ENCODE measurements at places on chromosomes 3 and 15. TPM values are rescaled to one million over a fixed set of nuclear protein-coding genes. Genes with fewer than 3 reads are reported as not detected.

The GOLGA6L7 gene
- 2.7 TPM for total RNA-seq

- no peak overlapping the region for H3K27ac ChIP-seq
- H3K27me3 ChIP-seq = no peaks in the 10 kb centered on the region
- no peak for DNase-seq
Measured at GRCh38 chr15:25134546-25134945, 179.8 kb downstream of the SNRPN start.

- peaks cover 5% of the 10 kb centered on the region for H3K4me1 ChIP-seq
- no peaks in the 10 kb centered on the region for H3K27me3 ChIP-seq
Measured at GRCh38 chr3:65787827-65788226, 250.9 kb downstream of the MAGI1 start.

GRCh38 chr15:67967871-67968431, 86.2 kb upstream of the PIAS1 start:
- H3K27ac ChIP-seq = peak overlapping the region; percentile 19
- H3K27me3 ChIP-seq = no peaks in the 10 kb centered on the region
- peak overlapping the region; percentile 11 for H3K4me3 ChIP-seq
- DNase-seq = peak; percentile 46

The PLSCR5 gene
- not detected for total RNA-seq

GRCh38 chr3:77281721-77282120, 241.8 kb downstream of the ROBO2 start:
- no peak overlapping the region for H3K27ac ChIP-seq
- no peaks in the 10 kb centered on the region for H3K4me1 ChIP-seq
- H3K36me3 ChIP-seq = no peaks in the 10 kb centered on the region
- H3K4me3 ChIP-seq = no peak overlapping the region
- DNase-seq = no peak

DNA sequence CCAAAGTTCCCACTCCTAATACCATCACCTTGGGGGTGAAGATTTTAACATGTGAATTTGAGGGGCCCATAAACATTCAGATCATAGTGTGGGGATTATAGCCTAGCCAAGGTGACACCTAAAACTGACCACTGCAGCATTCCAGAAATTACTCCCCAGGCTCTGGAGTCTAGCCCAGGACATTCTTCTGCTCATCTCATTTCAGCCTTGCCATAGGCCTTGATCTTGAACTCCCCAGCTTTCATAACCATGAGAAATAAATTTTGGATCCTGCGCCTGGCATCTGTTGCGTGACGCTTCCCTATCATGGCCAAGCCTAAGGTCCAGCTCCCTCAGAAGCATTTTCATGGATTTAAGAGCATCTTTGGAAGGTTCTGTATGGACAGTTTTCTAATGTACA, 502.9 kb upstream of the THBS1 start:
- no peak overlapping the region for H3K27ac ChIP-seq
- no peak overlapping the region for H3K4me3 ChIP-seq
- no peaks in the 10 kb centered on the region for H3K4me1 ChIP-seq
- no peak for DNase-seq
- no peaks in the 10 kb centered on the region for H3K27me3 ChIP-seq

DNA sequence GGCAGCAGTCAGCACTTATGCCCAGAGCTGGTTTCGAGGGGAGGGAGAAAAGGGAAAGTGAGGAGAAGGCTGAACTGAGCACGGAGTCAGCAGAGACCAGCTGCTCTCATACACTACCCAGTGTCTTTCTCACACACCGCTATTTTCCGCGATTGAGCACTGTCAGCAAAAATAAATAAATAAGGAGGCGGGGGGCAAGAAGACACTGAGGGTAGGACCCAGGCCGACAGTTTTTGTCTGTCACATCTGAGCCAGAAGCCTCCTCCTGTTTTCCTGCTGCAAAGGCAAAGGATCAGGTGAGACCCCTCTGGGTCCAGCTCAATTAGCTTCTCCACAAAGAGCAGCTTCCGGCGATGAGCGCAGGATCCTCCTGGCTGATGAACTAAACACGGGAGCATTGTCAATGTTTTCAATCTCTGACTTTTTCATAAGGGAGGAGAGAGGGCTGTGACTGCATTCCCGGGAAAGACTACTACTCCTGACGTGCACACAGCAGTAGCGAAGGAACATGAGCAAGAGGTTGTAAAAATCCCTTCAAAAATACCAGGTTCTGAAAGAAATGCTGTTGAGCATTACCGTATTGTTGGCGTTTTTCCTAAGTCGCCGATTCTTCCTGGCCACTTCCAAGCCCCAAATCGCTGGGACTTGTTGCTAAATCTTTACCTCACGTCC, 1.3 kb downstream of the FRMD5 start:
- no peak overlapping the region for H3K27ac ChIP-seq
- no peaks in the 10 kb centered on the region for H3K36me3 ChIP-seq
- no peak overlapping the region for H3K4me3 ChIP-seq
- no peak for DNase-seq
- no peaks in the 10 kb centered on the region for H3K4me1 ChIP-seq
- no peaks in the 10 kb centered on the region for H3K27me3 ChIP-seq
